Urothelium cell line (cell line): ENCODE measurements at places on chromosomes 16 and 17.

- no peak for DNase-seq
Observed at GRCh38 chr16:72284042-72284789, 112.3 kb upstream of the PMFBP1 start.

DNA sequence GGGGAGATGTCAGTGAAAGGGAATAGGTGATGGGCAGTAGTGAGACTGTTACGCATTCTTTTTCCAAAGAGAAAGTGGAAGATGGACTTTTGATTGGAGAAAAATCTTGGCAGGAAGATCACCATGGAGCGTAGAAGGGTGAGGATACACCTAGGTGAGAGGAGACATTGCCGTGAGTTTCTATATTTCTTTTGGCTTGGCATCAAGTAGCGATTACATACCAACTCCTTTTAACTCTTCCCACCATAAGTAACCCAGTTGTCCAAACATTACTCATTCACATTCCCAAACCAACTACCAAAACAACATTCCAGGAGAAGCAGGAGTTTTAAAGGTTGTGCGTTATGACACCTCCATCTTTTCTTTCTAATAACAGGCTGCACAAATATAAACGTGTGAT lies 10.7 kb upstream of the KRT28 start:
- peak; percentile 23 for DNase-seq

GRCh38 chr17:57507828-57508227 lies 237.3 kb downstream of the CCDC182 start:
- no peak for DNase-seq

DNA sequence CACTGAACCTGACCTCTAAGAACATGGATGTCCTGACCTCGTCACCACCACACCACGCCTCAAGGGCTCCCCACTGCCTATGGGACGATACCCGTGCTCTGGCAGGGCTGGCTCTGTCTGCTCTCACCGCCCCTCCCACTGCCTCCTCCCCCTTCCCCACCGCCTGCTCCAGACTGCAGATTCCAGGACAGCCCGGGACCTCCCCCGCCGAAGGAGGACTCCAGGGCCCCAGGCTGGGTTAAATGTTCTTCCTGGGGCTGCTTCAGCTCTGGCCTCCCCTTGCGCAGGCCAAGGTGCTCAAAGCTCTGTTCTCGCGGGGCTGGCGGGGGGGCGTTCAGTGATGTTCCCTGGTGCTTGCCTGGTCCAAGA lies 3.1 kb downstream of the NPW start:
- peak; percentile 79 for DNase-seq

DNA sequence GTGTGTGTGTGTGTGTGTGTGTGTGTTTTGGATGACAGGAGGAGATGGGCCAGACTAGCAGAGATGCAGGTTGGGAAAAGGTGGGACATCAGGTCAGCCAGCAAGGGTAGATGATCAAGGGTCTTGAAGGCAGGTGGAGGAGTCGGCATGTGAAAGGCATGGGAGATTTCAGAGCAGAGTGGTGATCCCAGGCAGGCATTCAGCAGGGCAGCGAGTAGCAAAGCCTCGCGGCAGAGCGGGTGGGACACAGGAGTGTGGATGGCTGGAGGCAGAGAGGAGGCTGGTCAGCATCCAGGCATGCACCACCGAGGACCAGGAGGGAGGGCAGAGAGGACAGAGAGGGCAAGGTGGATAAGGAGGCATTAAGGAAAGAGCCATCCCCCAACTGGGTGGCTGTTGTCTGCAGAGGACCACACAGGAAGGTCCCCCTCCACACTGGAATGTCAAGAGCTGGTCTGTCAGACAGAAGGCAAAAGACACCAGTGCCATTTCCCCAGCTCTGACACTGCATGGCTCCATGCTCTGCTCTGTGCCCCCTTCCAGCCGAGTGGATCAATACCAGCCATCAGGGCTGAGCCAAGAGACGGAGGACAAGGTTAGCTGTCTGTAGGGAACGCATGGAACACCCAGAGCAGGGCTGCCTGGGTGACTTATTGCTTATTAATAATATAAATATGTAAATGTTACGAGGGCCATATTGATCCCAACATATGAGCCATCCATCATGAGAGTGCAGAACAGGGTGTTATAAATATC lies 74.8 kb upstream of the RPL38 start:
- DNase-seq: no peak

GRCh38 chr16:78939597-78939996 lies 660.9 kb downstream of the MAF start:
- no peak for DNase-seq

- DNase-seq: no peak
Observed at GRCh38 chr17:17719199-17719940, 38.1 kb downstream of the RAI1 start.

GRCh38 chr16:67169642-67170167 lies 633 bp upstream of the NOL3 start:
- peak; percentile 40 for DNase-seq

GRCh38 chr16:75197522-75198134 lies 9.3 kb downstream of the CTRB2 start:
- peak; percentile 2 for DNase-seq

- DNase-seq: no peak
Observed at GRCh38 chr17:55286681-55287589, 22.2 kb downstream of the HLF start.

DNA sequence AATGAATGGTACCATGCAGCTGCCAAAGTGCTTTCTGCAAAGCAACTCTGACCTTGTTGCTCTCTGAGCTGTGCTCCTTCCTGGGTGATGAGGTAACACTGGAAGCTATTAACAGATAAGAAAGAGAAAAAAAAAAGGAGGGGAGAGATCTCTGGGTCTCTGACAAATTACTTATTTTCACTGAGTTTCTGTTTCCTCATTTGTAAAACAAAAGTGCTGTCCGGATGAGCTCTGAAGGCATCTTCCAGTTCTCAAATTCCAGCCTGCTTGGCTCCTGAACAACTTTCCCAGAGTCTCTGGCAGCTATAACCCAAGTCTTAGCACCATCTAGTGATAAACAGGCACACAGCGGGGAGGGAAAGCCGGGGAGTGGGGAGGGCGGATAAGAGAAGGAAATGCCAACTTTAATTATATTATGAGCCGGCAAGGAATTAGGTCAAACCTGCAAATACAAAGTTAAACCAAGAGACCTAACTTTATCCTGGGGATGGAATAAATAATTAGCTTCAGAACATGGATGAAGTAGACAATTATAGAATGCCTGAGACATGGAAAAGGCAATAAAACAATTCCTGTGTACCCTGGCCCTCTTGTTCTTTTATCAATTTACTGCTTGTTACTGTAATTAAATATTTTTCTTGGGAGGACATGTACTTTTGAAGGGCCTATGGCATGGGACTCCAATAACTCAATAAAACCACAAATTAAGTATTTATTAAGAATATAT lies 61.3 kb upstream of the KIFC3 start:
- DNase-seq: peak; percentile 70

GRCh38 chr16:81933361-81933760 lies 77.9 kb downstream of the SDR42E1 start:
- no peak for DNase-seq

- no peak for DNase-seq
Observed at GRCh38 chr17:80781211-80781610, 210.4 kb upstream of the CHMP6 start.

DNA sequence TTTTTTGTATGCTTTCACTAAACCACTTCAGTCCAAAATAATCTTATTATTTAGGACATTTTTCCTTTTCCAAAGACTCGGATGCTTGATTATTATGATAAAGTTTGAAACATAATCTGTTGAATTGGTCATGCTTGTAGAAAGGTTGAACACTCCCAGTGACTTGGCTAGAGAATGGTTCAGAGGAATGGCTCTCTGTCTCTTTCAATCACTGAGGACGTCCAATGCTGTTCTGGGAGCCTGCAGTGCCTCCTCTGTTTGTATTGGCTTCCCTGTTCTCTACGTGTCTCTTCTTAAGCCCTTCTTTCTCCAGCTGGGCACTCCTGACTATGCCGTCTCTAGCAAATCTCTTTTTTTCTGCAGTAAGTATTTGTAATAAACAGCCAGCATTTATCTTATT lies 369.0 kb upstream of the DYNLRB2 start:
- no peak for DNase-seq

- DNase-seq: no peak
Observed at GRCh38 chr17:76480632-76481031, 13.2 kb downstream of the AANAT start.

DNA sequence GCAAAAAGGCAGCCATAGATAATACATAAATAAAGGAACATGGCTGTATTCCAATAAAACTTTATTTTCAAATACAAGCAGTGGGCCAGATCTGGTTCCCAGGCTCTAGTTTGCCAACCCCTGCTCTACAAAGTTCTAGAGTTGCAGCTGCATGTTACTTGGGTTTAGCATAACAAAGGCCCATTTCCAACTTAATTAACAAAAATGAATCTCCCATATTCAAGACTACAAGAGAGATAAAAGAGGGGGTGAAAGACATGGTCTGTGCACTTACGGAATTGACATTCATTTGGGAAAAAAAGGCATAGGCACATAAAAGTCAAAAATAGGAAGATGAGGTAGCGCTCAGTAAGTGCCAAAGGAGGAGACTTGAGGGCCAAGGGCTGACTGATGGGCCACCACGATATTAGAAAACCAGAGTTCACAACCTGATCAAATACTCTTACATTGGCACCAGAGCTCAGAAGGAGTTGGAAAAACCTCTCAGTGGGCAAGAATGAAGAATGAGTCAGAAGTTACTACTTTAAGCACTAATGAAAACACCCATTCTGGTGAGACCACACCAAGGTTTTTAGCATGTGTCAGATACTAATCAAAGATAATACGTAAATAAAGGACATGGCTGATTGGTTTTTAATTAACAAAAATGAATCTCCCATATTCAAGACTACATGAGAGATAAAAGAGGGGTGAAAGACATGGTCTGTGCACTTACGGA lies 164.0 kb downstream of the VPS53 start:
- DNase-seq: no peak

DNA sequence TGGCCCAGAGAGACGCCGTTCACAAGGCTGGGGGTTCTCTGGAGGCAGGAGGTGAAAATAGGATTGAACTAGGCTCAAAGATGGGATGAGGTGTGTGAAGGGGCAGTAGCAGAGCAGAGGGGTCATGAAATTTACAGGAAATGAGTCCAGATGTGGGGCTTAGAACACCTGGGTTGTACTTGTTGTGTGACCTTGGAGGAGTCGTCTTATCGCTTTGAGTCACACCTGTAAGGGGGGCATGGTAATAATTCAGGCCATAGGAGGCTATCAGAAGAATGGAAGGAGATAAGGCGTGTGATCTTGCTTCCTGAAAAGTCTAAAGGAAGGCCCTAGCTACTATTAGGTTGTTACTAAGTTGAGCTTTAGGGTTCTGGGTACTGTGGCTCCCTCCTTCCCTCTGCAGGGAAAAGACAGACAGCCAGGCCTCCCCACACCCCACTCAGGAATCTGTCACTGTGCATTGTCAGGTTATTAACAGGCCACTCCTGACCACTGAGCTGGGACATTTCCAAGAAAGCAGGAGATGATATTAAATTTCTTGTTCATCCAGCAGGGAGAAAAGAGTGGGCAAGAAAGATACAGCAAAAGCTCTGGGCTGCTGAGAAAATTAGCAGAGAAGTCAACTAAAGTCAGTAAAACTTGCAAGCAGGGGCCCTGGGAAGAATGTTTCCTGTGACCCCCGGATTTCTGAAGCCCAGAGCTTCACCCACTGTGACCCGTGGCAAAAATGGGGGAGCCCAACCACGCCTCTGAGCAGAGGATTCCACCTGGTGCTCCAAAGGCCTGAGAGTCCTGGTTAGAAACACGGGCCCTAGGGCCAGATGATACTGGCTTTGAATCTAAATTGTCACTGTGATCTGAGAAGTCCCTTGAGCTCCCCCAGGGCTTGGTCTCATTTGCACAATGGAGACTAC lies 6.0 kb upstream of the CDC42EP4 start:
- DNase-seq: no peak

DNA sequence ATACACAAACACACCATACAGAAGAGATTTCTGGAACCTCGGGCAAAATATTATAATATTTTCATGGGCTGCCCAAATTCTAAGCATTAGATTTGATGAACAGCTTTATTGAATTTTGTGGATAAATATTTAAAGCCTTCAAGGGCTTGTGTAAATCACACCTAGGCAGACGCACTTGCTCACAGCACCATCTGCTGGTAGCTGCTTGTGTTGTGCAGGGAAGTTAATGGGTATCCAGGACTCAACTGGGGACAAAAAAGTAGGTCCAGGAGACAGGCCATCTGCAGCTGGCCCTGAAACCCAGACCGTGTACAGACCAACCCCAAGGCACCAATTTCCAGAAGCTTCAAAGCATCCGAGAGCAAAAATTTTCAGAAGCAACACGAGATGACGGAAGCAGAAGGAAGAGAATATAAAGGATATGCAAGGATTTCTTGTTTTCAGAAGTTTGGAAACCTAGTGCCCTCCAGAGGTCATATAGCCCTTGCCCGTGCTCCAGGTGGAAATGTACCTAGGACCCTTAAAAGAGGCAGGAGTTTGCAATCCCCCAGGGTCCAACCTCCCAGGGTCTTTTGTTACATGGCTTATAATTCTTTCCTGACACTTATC lies 140.0 kb downstream of the CHD9NB start:
- peak; percentile 63 for DNase-seq

DNA sequence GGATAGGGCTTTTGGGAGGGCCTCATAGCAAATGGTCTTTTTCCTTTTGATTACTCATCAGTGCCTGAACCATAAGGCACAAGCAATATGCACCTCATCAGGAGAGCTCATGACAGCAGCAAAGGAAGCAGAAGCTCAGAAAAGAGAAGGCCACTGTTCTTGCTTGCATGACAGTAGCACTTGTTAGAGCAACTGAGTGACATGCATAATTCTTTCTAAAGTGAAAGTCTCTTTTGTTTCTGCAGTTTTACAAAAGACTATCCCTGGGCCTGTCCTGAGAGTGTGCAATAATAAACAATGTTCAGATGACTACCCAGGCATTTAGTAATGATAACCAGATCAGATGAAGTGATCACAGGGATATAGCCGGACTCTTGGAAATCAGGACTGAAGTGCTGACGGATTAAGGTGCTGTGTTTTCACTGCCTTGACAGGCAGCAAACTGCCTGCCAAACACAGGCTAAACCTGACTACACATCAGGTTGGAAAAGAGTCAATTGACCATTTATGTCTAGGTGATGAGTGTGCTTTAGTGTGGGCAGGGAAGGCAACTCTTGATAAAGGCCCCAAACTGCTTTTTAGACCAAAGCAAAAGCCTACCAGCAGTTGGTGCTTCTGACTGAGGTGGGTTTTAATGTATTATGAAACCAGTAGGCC lies 1860.3 kb downstream of the TP53TG3F start:
- DNase-seq: no peak

DNA sequence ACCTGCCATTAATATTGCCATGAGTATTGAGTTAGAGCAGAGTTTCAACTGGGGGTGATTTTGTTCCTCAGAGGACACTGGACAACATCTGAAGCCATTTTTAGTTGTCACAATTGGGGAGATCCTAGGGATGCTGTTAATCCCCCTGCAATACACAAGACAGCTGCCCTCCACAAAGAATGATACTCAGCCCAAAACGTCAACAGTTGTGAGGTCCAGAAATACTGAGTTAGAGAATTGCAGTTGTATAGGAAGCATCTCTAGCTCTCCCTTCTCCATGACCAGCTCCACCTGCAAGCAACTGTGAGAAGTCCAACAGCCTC lies 614.0 kb upstream of the CDH5 start:
- DNase-seq: no peak

- DNase-seq: no peak
Observed at GRCh38 chr17:30238387-30239088, 3.0 kb upstream of the SLC6A4 start.
